NCI-H1417 (cell line): ENCODE measurements at places on chromosomes 2 and 18.

DNA sequence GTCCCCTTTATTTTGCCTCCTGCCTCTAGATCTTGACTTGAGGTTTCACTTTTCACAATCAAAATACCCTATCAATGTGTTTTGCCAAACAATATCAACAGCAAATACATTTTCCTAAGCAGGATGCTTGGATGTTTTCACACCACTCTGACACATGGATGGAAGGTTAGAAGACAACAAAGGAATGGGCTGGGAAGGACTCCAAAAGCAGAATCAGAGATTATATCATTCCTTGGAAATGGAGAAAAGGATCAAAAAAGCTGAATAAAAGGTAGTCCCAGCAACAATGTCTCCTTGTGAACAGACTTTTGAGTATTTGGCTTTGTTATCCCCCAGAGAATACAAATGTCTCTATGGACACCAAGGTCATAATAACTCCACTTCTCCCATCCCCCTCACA, 170.8 kb downstream of the ETAA1 start:
- DNase-seq, result no peak

DNA sequence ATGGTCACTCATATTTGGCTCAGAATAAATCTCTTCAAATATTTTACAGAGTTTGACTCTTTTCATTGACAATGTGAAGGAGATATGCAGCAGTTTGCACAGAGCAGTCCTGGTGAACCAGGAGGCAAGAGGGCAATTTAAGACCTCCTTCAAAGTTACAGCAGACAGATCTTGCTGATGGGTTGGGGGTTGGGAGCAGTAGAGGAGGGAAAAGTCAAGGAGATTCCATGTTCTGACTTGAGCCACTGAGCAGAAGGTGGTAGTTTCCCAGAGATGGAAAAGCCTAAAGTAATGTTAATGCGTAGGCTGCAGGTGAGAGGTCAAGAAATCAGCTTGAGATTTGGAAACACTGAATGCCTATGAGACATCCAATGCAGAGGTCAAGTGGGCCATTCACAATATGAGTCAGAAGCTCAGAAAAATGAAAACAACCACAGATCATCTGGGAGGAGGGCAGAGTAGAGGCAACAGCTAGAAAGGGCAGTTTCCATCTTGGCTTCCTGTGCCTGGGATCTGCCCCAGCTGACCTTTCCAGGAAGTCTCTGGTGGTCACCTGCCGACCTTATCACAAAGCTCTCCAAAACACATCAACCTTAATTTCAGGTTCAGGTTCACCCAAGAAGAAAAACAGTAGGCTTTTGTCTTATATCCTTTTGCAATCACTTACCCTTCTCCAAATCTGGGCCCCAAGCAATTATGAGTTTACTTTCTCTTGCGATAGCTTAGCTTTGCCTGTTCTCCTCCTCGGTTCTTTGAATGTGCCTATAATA, 197.5 kb upstream of the ARL4C start:
- no peak for DNase-seq

- DNase-seq, result no peak
Observed at GRCh38 chr2:18441583-18441982, 118.9 kb downstream of the RDH14 start.

- no peak for DNase-seq
Observed at GRCh38 chr2:100980046-100980445, 22.0 kb upstream of the RPL31 start.

- no peak for DNase-seq
Observed at GRCh38 chr2:130390460-130391057, 34.7 kb downstream of the PTPN18 start.

GRCh38 chr18:76747676-76748075, 74.7 kb upstream of the ZNF236 start:
- no peak for DNase-seq

DNA sequence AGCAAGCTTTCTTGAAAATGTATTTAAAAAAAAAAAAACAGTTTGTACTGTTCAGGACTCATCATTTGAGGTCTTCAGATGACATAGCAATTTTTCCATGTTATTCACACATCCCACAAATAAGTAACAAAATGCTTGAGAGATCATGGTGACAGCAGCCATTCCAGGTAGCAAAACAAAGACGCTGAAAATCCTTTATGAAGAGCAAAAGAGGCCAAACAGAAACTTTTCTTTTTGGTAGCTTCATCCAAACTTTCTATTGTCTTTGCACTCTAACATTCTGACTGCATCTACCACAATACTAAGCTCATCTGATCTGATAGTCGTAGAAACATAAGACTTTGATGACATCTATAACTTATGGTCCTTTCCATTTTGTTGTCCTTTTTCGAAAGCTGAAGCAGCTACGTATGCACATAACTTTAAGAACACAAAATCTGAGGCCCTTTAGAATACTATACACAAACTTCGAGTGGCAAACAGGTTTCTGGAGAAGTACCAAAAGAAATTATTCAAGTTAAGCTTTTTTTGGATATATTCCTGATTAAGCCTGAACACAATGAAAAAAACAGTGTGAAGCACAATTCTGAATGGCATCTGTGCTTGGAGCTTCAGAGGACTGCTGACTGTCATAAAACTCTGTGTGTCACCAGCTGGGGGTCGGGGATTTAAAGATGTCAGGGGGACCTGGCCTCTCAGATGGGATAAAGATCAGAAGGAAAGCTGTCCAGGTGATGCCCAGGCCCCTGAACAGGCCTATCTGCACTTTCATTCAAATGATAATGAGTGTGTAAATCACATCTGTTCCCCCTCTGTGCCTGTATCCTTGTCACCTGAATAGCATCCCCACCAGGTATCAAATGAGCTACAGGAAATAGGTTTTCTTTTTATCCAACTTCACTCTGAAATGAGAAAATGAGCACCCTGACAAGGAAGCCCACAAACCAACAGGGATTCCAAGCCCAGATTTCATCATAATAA, 75.8 kb downstream of the ZEB2 start:
- no peak for DNase-seq

GRCh38 chr18:7545734-7546133, 21.4 kb upstream of the PTPRM start:
- DNase-seq, result no peak

DNA sequence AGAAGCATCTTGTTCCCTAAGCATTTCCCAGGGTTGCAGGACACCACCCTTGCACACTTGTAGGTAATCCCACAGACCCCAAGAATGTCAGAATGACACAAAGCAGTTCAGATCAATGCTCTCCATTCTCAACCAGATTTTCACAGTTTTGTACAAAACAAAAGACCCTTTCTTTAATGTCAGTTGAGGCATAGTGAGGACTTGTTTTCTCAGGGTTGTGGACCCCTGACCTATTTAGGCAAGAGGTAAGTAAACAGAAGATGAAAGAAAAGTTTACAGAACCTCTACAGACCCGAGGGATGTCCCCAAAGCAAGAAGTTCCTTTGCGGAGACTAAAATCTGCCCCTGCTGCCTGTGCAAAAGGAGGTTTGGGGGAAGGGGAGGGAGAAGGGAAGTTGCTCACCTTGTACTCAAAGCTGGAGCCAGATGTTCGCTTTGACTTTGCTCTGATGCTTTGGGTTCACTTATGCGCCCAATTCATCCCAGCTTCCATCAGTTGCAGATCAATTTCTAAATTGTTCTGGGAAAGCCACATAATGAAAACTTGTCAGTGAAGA, 635.4 kb downstream of the EPHA4 start:
- no peak for DNase-seq

GRCh38 chr2:32258242-32258641, 6.4 kb downstream of the NLRC4 start:
- no peak for DNase-seq

- DNase-seq, result peak; percentile 22
Observed at GRCh38 chr2:171522788-171523087, 464 bp downstream of the CYBRD1 start.

GRCh38 chr2:240135706-240136012, 446 bp downstream of the COPS9 start:
- no peak for DNase-seq

DNA sequence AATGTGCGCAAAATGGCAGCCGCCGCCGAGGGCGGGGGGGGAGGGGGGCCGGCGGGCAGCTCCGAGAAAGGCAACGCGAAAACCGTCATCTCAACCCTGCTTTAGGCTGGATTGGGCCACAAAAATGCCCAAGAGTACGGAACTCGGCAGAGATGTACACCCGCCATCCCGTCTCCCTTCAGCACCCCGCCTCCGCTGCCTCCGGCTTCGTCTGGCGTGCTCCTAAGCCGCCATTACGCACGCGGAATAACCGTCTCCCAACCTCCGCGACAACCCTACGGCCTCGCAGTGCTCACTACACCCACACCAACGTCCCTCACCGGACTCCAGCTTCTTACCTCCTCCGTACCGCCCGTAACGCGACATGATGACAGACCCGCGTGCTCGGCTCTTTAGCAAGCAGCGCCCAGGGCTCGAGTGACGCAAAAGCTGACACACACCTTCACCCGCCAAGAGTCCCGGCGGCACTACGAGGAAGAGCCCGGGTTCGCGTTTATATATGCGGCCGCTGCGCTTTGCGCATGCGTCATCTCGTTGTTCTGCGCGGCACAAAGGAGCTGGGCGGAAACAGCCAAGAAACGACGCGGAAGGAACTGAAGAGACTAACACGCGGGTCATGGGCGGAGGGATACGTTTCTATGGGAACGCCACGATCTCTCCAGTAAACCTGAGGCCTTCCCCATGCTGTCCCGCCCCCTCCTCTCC, at the start of gene SRSF7:
SRSF7 (minus strand) TSS at position 471 of the 705 bp plus-strand sequence; CDS start at position 366, 105 bp downstream.
- DNase-seq, result peak; percentile 99

- no peak for DNase-seq
Observed at GRCh38 chr18:22302144-22302543, 115.6 kb downstream of the CTAGE1 start.

- peak; percentile 58 for DNase-seq
Observed at GRCh38 chr2:232502511-232502910, 14.9 kb upstream of the ECEL1 start.

- DNase-seq, result peak; percentile 21
Observed at GRCh38 chr18:71405169-71405809, 1116.4 kb downstream of the SOCS6 start.

DNA sequence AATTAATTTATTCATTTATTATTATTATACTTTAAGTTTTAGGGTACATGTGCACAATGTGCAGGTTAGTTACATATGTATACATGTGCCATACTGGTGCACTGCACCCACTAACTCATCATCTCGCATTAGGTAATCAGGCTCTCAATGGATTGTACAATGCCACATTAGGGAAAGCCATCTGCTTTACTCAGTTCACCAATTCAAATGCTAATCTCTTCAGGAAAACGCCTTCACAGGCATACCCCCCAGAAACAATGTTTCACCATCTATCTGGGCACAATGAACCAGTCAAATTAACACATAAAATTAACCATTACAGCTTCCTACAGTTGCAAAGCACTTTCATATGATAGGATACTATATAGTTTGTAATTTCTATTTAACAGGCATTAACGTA, 84.8 kb upstream of the DNAJC10 start:
- no peak for DNase-seq

- DNase-seq, result no peak
Observed at GRCh38 chr18:1526991-1527390, 622.3 kb downstream of the ADCYAP1 start.

DNA sequence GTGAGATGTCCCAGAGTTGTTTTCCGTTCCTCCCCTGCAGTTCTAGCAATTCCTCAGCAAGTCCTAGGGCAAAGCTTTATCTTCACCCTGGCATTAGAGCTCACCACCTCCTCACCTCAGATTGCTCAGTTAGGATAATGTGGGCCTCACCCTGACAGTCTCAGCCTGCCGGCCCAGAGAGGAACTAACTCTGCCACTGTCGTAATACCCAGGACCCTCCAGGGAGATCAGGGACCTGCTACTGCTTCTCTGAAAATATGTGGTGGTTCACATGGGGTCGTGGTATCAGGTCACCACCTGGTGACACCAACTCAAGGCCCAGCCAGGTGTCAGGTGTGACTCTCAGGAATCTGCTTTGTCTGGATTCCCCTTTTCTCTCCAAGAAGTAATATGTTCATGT, 120.7 kb downstream of the FEZ2 start:
- DNase-seq, result no peak

- no peak for DNase-seq
Observed at GRCh38 chr2:198873503-198874471, 584.0 kb downstream of the SATB2 start.

- peak; percentile 47 for DNase-seq
Observed at GRCh38 chr2:104857262-104858005, 3.5 kb downstream of the POU3F3 start.

DNA sequence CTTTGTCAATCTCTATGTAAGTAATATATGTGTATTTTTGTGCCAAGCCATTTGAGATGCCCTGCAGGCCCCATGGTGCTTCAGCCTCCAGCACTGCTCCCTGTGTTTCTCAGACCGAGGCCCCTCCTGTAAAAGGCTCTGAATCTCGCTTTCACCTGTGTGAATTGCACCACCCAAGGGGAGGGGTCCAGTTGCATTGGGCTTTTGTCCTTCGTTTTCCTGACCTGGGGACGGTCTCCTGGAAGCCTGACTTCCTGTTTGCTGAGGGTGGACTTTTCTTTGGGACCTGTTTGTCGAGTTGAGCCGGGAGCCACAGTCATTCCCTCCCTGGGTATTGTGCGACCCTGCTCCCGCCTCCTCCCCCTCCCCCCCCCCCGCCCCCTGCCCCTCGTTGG, 48.9 kb downstream of the AGAP1 start:
- peak; percentile 20 for DNase-seq

DNA sequence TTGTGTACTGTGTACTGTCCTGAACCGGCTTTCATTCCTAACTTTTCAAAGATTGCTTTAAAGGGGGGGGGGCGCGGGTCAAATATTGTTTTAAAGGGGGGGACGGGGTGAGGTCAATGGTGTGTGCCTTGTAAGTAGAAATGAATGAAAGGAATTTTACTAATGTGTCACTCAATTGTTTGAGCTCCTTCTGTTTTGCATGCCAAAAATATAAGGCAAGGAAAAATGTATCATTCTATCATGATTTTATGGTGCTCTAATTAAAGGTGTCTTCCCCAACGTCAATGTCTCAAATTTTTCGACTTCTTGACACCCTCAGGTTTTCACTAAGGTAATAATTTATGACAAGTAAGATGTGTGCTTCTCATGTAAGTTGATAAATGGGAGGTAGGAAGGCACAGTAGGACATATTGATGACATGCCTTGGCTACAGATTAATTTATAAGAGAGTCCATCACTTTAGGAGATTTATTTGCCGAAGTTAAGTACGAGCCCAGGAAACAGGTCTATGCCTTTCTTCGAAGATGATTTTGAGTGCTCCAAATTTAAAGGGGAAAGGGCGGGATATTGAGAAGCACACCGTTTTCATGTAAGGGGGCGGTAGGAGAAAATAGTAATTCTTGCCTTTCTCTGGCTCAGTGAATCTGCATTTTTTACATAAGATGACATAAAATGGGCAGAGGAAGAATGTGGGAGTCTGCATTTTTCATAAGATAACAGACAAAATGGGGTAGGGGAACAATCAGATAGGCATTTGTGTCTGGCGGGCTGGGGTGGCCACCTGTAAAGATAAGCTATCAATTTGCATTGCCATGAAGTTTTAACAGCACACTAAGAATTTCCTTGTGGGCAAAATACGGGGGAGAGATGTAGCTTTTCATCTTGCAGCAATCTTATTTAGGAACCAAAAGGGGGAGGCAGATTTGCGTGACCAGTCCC, 1.2 kb upstream of the TRAPPC8 start:
- no peak for DNase-seq

GRCh38 chr2:48339451-48339850, 190.5 kb upstream of the STON1 start:
- no peak for DNase-seq

GRCh38 chr2:5697562-5697961, 5.4 kb downstream of the SOX11 start:
- DNase-seq, result peak; percentile 56

- DNase-seq, result no peak
Observed at GRCh38 chr2:88416016-88416663, 36.4 kb downstream of the FOXI3 start.
